NCI-H1105 treated with DMSO at 0.1 percent for 48 hours (cell line): ENCODE measurements at places on chromosomes 5 and 9.
A peak's percentile ranks its signal among the peaks of the same experiment; 100 is the strongest.

DNA sequence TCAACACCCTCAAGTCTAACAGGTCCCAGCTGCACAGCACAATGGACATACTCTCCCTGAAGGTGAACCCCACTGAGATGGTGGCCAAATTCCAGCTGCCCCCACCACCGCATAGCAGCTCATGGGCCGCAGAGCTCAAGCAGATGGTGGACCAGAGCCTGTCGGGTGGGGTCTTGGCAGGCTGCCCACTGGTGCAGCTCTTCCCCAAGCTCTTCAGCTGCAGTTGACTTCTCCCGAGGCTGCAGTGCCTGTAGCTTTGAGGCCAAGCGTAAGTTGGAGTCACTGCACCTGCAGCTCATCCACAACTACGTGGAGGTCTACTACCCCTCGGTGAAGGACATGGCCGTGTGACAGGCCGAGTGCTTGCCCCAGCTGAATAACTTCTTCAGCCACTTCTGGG is 56.6 kb upstream of the SPTLC1 start:
- DNase-seq = no peak

DNA sequence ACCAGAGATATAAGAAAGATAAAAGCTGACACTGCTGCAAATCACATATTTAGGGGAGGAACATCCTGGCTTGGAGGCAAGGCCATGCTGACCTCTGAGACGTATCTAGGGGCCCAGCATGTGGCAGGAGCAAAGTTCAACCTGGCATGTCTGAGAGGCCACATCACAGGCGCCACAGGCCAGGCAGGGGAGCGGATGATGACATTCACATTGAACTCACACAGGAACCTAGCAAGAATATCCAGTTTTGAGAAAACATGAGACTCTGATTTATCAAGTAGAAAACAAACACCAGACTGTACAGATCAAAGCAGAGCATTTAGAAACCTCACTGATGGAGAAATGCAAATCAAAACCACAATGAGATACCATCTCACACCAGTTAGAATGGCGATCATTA is 64.2 kb upstream of the STK32A start:
- DNase-seq = no peak

DNA sequence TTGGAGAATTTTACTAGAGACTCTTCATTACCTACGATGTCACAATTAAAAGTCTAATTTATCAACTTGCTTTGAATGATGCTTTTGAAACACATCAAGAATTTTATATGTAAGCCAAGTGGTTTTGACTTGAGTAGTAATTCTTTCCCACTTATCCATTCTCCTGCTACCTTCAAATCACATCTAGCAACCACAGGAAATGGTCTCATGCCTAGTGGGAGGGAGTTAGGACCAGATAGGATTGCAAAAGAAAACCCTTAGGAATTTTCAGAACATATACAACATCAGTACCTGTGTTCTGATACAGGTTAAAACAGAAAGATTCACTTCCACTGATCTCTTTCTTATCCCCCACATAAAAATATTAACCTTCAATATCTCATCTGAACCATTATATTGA is 260.4 kb downstream of the CWC27 start:
- no peak for DNase-seq

DNA sequence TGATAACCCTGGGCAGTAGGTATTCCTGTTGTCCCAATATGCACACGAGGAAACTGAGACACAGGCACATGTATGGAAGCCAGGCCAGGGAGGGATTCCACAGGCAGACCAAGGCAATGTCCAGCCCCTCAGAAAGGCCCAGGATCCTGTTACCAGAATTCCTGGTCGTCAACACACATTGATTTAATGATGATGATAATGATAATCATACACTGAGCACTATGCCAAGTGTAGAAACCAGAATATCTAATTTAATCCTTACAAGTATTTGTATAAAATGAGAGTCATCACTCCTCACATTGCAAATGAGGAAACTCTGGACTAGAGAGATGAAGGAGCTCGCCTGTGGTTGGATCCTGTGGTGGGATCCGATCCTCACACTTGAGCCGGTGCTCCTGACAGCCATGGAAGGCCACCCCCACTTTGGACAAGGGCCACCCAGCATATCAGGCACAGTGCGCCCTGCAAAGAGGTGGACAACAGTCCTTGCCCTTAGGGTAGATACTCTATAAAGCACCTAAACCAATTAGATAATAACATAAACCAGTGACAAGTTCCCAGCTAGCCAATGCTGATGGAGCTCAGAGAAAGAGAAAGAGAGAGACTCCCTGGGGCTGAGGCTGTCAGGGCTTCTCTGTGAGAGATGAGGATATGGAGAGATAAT is 185.3 kb downstream of the SLIT3 start:
- DNase-seq = no peak

GRCh38 chr5:148388696-148389095 is 4.9 kb downstream of the FBXO38 start:
- no peak for DNase-seq

DNA sequence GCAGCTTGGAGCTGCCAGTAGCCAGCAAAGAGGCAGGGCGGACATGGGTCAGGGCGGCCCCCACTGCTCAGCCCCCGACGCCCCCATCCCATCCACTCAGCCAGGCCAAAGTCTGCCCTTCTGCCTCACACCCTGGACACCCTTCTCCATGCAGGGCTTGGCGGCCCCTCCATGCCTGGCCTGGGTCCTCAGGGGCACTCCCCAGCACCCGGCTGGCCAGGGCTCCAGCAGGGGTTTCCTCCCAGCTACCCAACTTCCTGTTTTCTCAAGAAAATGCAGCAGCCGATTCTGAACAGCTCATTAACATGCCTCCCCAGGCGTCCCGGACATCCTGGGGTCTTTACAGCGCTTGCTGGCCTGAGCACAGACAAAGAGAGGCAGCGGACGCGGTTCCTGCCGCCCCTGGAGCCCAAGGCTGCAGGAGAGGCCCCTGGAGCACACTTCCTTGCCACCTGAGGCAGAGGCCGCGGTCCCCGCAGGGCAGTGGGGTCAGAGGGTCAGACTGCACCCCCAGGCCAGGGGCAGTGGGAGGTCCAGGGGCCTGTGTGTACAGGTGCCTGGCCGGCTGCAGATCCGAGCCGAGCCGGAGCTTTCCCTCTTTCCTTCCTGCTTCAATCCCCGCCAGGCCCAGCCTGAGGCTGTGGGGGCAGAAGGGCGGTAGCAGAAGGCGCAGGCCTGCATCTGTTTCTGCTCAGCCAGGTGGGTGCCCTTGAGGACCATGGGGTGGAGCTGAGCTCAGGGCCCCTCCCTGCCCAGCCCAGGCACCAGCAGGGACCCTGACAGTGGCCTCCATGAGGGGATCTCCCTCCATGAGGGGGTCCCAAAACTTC is 18.7 kb upstream of the NRARP start:
- no peak for DNase-seq

- DNase-seq = no peak
Observed at GRCh38 chr5:72267685-72268084, 52.4 kb downstream of the MRPS27 start.

DNA sequence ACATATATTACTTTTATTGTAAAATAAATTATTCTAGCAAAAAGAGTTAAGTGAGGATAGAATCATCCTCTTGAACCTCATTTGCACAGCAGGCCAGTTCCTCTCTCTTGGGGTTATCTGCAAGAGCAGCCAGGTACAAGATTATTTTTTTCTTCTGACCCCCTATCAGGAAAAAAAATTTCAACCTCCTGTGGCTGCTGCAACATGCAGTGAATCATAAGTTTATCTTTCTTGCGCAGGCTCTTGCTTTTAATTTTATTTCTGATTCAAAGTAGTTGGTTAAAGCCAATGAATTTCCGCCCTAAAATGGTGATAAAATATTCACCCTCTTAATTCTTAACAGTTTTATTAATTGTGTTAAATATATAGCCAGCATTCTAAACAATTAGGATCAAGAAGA is 69.7 kb upstream of the PPP3R2 start:
- no peak for DNase-seq

DNA sequence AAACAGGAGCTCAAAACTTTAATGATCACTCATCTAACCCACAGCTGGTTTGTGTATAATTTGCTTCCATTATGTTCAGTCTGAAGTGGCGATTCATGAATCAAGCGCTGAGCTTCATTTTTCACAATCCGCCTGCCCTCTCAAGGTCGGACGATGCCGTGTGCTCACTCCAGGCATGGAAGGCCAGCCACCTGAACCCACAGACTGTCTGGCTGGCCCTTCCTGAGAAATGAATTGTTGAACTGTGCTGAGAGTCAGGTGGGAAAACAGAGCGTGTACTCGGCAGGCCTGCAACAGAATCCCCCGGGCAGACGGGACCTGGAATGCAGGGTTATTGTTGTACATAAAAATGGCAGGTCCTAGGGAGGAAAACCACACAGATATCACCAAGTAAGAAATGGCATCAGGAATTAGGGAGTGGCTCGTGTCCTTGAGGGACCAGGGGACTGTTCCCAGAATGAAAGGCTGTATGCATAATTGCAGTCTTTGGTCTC is 375.7 kb downstream of the IRX2 start:
- peak; percentile 5 for DNase-seq

- DNase-seq = no peak
Observed at GRCh38 chr5:78552729-78553342, 95.7 kb downstream of the LHFPL2 start.

GRCh38 chr5:157867751-157868387 is 8.9 kb upstream of the CLINT1 start:
- DNase-seq = no peak

DNA sequence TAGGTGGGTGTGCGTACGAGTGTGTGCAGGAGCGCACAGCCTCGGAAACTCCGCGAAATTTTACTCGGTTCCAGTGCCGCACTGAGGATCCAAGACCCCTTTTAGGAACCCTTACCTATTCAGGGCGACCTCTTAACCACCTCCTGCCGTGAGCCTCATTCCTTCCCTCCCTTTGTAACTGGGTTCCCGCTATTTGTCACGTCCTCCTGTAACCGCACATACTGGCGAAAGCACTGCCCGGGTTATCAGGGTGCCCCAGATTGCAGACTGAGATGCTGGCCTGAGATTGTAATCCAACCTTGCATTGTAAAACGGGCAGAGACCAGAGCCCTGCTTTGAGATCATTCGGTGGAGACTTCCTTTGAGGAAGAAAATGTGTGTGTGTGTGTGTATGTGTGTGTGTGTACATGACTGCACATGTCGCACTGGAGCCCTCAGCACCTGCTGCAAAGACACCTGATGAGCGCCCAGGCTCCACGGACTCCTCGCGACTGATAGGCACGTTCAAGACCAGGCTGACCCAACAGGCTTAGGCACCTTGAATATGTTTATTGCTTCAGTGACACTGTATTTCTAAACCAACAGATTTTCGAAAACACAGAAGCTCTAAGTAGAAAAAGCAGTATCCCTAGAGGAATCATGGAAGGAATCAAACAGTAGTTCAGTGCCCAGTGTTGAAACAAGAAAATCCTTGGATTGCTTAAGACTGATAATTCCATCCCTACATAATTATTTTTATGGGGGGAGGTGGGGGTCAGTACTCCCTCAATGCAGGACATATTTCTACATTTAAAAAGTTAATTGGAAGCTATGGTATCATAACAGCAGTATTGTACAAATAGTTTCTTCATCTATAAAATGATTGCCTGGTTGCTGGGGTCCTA is 86.5 kb upstream of the TNFAIP8 start:
- peak; percentile 27 for DNase-seq

- no peak for DNase-seq
Observed at GRCh38 chr9:93907551-93908199, 47.5 kb downstream of the BARX1 start.

- DNase-seq = no peak
Observed at GRCh38 chr5:78747705-78748359, 99.3 kb upstream of the LHFPL2 start.

- peak; percentile 78 for DNase-seq
Observed at GRCh38 chr9:95441081-95441480, 75.7 kb downstream of the PTCH1 start.

DNA sequence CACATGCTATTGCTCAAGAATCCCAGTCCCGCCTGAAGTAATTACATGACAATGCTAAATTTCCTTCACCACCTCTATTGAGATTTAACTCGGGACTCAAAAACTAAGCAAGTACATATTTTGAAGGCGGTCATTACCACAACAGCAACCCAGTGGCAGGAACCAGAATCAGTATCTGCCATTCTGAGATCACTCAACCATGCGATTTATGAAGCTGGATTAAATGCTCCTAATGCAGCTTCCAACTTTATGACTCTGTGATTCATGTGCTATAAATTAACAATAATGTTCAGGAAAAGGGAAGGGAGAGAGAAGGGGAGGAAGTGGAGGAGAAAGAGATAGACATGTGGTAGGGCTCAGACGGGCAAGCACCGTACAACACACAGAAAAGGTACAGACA is 194.7 kb downstream of the DNAH5 start:
- no peak for DNase-seq

DNA sequence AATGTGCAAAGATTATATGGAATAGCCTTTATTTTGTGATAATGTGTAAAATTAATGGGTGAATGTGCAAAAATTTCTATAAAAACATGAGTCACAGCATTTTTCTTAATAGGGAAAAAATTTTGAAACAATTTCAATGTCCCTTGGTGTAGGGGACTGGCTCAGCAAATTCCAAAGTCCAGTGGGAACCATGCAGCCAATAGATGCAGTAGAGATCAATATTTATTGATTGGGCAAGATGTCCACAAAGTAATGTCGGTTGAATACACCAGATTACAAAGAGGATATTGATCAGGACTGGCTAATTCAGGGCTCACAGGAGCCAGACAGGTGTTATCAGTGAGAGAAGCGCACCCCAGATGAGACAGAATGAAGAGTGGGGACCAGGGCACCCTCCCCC is 62.5 kb downstream of the AMBP start:
- no peak for DNase-seq

GRCh38 chr5:35186749-35187148 is 43.5 kb downstream of the PRLR start:
- DNase-seq = no peak

DNA sequence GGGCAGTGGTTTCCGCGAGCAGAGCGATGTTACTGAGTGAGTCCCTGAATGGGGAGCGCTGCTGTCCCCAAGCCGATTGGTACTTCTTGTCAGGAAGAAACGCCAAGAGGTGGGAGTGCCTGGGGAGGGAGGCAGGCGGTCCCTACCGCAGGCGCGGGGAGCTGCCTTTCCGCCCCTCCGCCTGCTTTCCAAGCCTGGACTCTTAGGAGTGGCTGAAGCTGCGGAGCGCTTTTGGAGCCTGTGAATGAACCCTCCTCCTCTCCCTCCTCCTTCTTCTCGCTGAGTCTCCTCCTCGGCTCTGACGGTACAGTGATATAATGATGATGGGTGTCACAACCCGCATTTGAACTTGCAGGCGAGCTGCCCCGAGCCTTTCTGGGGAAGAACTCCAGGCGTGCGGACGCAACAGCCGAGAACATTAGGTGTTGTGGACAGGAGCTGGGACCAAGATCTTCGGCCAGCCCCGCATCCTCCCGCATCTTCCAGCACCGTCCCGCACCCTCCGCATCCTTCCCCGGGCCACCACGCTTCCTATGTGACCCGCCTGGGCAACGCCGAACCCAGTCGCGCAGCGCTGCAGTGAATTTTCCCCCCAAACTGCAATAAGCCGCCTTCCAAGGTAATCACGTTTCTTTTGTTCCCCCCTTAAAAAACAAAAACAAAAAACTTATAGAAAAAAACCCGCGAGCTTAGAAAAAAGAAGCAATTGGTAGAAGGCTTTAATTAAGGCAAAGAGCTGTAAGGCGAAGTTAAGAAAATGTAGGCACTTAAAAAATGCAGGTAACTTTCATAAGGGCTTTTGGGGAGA is at the start of gene VCAN:
TSS of gene VCAN (plus strand) at position 340 of the 808 bp plus-strand sequence. CDS start 11,775 bp downstream, outside the sequence.
- peak; percentile 9 for DNase-seq

- no peak for DNase-seq
Observed at GRCh38 chr9:128323212-128323730, 632 bp downstream of the COQ4 start.
